Transverse colon (tissue), 4 donors: ENCODE measurements at places on chromosomes 5 and 9. TPM values are rescaled to one million over a fixed set of nuclear protein-coding genes. Genes with fewer than 3 reads are reported as not detected.

NSG2 gene
- 1.4 TPM for total RNA-seq

- no peak overlapping the region for H3K27ac ChIP-seq
- no peaks in the 10 kb centered on the region for H3K36me3 ChIP-seq
- DNase-seq, result no peak
- H3K4me1 ChIP-seq, result no peaks in the 10 kb centered on the region
- H3K27me3 ChIP-seq, result no peaks in the 10 kb centered on the region
Measured at GRCh38 chr5:173823274-173823644, 64.9 kb upstream of the CPEB4 start.

SPATA31A3 gene
- not detected for total RNA-seq

- H3K27ac ChIP-seq, result no peak overlapping the region
- DNase-seq, result no peak
- no peaks in the 10 kb centered on the region for H3K4me1 ChIP-seq
- no peaks in the 10 kb centered on the region for H3K36me3 ChIP-seq
Measured at GRCh38 chr9:126674365-126675146, 60.8 kb downstream of the LMX1B start.

- no peaks in the 10 kb centered on the region for H3K36me3 ChIP-seq
- no peaks in the 10 kb centered on the region for H3K4me1 ChIP-seq
- H3K4me3 ChIP-seq, result no peak overlapping the region
- no peak overlapping the region for H3K27ac ChIP-seq
- no peak for DNase-seq
Measured at GRCh38 chr5:38163636-38164237, 94.6 kb upstream of the EGFLAM start.

GRCh38 chr5:60633341-60633740 lies 66.6 kb downstream of the DEPDC1B start:
- no peaks in the 10 kb centered on the region for H3K36me3 ChIP-seq
- H3K4me1 ChIP-seq, result no peaks in the 10 kb centered on the region
- H3K27ac ChIP-seq, result no peak overlapping the region
- no peaks in the 10 kb centered on the region for H3K27me3 ChIP-seq
- H3K4me3 ChIP-seq, result no peak overlapping the region
- DNase-seq, result no peak

DNA sequence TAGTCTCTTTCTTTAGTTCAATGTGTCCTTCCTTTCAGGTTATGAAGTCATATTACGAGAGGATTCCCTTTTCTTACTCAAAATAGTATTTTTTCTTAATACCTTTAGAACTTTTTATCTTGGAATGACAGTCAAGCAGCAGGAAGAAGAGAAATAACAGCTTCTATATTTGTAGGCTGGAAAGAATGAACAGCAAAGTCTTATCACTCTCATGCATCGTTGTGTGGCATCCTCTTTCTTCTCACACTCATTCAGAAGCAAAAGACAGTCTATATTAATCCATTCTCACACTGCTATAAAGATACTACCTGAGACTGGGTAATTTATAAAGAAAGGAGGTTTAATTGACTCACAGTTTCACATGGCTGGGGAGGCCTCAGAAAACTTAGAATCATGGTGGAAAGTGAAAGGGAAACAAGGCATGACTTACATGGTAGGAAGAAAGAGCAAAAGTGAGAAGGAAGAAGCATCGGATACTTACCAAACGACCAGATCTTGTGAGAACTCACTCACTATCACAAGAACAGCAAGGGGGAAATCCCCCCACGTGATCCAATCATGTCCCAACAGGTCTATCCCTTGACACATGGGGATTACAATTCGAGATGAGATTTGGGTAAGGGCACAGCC lies 1646.1 kb upstream of the CDH6 start:
- no peaks in the 10 kb centered on the region for H3K36me3 ChIP-seq
- DNase-seq, result no peak
- H3K4me1 ChIP-seq, result no peaks in the 10 kb centered on the region
- no peak overlapping the region for H3K27ac ChIP-seq
- H3K27me3 ChIP-seq, result no peaks in the 10 kb centered on the region

ATOX1 gene
- 8.2 TPM for total RNA-seq

DNA sequence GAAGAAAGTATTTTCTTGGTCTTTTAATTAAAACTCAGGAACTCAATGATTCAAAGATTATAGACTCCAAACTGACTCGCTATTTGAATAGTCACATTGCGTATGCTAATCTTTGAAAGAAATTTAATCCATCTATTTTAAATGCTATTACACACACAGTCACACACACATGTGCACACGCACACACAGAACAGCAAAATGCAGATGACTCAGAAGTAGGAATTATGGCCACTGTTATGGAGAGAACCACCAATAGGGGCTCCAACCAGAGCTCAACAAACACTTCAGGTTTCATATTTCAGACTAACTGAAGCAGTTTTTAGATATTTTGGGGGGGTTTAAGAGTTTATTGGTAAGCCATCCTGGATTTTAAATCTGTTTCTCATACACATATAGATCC lies 1917.9 kb downstream of the EFNA5 start:
- no peaks in the 10 kb centered on the region for H3K27me3 ChIP-seq
- H3K4me3 ChIP-seq, result no peak overlapping the region
- H3K36me3 ChIP-seq, result no peaks in the 10 kb centered on the region
- no peak for DNase-seq

DNA sequence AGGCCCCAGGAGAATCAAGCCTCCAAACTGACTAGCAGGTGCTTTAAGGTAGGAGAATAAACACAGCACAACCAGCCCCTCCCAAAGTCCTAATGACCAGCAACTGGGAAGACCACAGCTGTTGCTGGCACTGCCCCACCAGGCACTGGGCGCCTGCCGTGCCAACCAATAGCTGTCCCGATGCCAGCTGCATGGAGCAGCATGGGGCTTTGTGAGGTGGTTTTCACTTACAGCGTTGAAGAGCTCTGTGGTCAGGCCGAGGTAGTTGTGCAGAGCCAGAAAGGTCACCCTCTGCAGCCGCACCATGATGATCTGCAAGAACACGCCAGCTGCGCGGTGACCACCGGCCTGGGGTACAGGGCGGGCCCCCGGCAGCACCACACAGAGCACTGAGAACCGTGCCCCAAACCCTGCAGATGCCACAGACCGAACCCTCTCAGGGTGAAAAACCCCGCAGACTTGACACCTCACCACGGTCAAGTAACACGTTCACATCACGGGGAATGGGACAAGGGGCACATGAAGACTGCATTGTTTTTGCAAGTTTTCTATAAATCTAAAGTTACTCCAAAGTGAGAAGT lies 28.7 kb downstream of the PNPLA7 start:
- no peak for DNase-seq
- no peak overlapping the region for H3K27ac ChIP-seq
- no peaks in the 10 kb centered on the region for H3K36me3 ChIP-seq

MARVELD2 gene
- total RNA-seq, result 14.7 TPM

DNA sequence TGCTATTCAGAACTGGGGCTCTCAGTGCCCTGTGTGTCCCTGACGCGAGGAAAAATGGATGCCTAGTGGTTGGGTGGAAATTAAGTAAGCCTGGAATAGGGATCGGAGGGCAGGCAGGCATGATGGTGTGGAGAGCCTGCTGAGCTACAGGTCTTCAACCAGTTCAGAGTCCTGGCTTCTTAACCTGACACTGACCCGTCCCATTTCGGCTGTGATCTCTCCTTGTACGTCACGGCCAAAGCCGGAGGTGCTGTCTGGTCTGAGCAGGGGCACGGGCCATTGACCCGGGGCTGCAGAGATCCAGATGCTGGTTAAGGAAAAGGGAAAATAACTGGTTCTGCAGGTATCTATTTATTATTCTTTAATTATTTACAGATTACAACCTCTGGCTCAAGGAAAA lies 27.9 kb downstream of the RHOBTB3 start:
- H3K4me3 ChIP-seq, result no peak overlapping the region
- DNase-seq, result no peak
- H3K27ac ChIP-seq, result peak overlapping the region; percentile 70
- peaks cover 32% of the 10 kb centered on the region for H3K4me1 ChIP-seq
- no peaks in the 10 kb centered on the region for H3K36me3 ChIP-seq

UNC13B gene
- 59.8 TPM for total RNA-seq

DNA sequence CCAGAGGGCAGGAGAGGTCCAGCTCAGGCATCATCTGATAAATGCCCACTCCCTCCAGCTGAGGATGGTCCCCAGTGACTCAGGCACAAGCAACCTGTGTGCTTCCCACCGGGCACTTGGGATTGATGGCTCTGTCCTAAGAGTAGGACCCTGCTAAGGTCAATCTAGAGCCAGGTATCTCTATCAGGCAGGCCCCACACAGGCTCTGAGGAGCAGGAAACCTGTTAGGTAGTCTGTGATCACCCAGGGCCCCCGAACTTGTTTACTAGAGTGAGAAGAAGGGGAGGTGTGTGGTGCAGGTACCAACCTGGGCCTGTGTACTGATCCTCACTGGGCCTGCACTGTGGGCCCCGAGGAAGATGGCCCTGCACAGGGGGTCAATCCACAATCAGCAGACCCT lies 119.6 kb upstream of the FSTL4 start:
- H3K36me3 ChIP-seq, result no peaks in the 10 kb centered on the region
- no peak for DNase-seq
- no peak overlapping the region for H3K27ac ChIP-seq
- H3K4me3 ChIP-seq, result no peak overlapping the region

- no peak overlapping the region for H3K4me3 ChIP-seq
- DNase-seq, result no peak
- H3K4me1 ChIP-seq, result no peaks in the 10 kb centered on the region
- no peaks in the 10 kb centered on the region for H3K27me3 ChIP-seq
- no peak overlapping the region for H3K27ac ChIP-seq
- no peaks in the 10 kb centered on the region for H3K36me3 ChIP-seq
Measured at GRCh38 chr9:100584951-100585350, 7.1 kb downstream of the CAVIN4 start.

DNA sequence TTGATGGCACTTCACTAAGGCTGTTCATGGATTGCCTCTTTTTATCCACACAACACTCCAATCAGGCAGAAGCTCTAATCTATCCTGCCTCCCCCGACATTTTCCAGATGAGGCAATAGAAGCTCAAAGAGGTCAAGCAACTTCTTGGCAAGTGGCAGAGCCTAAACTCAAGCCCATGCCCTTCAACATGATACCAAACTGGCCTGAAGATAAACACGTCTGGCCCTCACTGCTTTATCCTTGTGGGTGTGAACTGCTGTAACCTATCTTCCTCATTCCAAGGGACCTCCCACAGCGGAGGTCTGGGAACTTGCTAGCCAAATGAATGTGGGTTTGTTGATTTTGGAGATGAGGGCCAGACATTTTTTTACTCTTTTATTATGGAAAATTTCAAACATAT lies 9.5 kb downstream of the SLC35A4 start:
- peaks cover 35% of the 10 kb centered on the region for H3K4me1 ChIP-seq
- no peaks in the 10 kb centered on the region for H3K27me3 ChIP-seq
- no peak overlapping the region for H3K4me3 ChIP-seq
- DNase-seq, result no peak
- H3K27ac ChIP-seq, result no peak overlapping the region

GRCh38 chr5:95895771-95896170 lies 65.9 kb downstream of the ELL2 start:
- H3K36me3 ChIP-seq, result no peaks in the 10 kb centered on the region
- H3K27me3 ChIP-seq, result no peaks in the 10 kb centered on the region
- no peak overlapping the region for H3K27ac ChIP-seq
- no peak overlapping the region for H3K4me3 ChIP-seq

PKD2L2 gene
- total RNA-seq, result not detected

- H3K27me3 ChIP-seq, result no peaks in the 10 kb centered on the region
- H3K4me3 ChIP-seq, result no peak overlapping the region
- no peaks in the 10 kb centered on the region for H3K4me1 ChIP-seq
- no peak overlapping the region for H3K27ac ChIP-seq
- DNase-seq, result no peak
Measured at GRCh38 chr5:144126707-144127106, 43.8 kb downstream of the YIPF5 start.

TNIP1 gene
- total RNA-seq, result 221 TPM
